GM19239 (cell line): ENCODE measurements at places on chromosomes 13 and 19.

DNA sequence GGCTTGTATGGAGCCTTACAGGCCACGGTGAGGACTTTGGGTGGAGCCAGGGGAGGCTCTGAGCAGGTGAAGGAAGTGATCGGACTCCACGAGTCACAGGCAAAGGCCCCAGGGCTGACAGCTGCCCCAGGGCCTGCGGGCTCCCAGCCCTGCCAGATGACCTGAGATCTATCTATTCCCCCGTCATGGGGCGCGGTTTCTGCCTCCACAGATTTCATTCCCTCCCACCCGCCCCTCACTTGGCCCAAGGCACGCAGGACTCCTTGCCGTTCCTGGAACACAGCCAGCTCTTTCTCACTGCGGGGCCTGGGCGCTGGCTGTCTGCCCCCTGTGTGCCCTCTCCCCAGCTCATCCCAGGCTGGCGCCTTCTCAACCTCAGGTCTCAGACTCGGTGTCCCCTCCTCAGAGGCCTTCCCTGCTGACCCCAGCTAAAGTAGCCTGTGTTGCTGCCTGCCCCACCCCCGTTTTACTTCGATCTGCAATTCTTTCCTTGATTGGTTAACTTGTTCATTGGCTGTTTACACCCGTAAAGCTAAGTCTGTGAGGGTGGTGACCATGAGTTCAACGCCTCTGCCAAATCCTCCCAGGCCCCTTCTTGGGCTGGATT, 13.9 kb upstream of the PAK4 start:
- no peak for DNase-seq

DNA sequence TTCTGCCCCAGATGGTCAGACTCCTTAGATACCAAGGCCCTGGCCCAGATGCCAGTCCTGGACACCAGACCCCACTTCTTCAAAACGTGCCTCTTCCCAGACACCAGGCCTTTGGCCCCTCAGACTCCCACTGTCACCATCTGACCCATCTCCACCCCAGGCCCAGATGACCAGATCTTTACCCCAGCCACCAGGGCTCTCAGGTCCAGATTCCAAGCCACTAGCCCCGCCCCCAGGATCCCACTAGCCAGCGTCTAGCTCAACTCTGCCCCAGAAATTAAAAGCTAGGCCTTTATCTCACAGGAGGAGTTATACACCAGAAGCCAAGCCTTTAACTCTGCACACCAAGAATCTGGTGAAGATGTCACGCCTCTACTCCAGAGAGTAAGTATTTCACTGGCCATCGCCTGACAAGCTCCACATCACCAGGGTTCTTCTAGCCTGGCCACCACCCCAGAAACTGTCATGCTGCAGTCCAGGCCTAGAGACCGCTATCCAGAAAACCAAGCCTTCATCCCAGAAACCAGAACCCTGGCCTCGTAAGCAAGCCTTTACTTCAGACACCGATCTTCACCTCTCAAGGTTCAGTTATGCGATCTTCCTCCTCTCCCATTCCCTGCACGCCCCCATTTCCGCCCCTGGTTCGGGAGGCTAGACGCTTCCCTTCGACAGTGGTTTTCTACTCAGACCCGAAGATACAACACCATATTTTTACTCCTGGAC, 595 bp downstream of the XAB2 start:
- no peak for DNase-seq

DNA sequence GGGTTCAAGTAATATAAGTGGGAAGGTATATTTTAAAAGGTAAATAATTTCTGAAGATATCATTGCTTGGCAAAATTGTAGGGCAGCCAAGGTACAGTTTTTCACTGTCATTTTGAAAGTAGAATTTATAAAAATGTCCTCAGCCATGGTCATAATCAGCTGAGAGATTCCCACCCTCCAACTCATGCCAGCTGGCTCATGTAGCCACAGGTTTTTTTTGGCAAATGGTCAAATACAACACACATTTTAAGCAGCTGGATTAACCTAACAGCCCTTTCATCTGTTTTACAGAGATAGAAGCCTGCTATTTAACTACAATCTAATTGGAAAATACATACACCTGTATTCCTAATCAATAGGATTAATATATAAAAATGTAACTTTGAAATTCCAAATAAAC, 619.2 kb upstream of the SGCG start:
- DNase-seq: no peak

DNA sequence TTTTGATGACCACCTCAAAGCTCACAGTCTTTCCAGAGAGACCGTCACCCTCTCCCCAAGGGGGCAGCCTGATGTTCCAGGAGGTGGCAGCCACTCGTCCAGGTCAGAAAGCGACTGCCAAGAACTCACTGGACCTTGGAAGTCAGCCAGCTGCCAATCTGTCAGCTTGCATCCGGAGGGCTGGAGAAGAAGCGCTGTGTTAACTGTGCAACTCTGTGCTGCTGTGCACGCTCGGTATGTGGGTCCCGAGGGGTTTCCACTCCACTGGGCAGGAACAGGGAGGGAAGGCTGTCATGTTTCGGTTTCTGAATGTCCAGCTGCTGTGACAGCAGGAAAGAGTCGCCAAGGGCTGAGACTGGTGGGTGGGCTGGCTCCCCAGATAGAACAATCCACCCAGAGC, 89.2 kb downstream of the CACNA1A start:
- peak; percentile 8 for DNase-seq

GRCh38 chr13:34308725-34309124, 490.8 kb downstream of the RFC3 start:
- DNase-seq: no peak
